Bone marrow (tissue), 2 donors: ENCODE measurements at places on chromosomes 2 and 18.

- DNase-seq = peak; percentile 13
Measured at GRCh38 chr18:23257686-23258565, 122.6 kb downstream of the CABLES1 start.

GRCh38 chr2:193668557-193669323 is 1474.0 kb upstream of the TMEFF2 start:
- DNase-seq = no peak

- peak; percentile 65 for DNase-seq
Measured at GRCh38 chr2:37456479-37456878, 112.0 kb downstream of the QPCT start.

DNA sequence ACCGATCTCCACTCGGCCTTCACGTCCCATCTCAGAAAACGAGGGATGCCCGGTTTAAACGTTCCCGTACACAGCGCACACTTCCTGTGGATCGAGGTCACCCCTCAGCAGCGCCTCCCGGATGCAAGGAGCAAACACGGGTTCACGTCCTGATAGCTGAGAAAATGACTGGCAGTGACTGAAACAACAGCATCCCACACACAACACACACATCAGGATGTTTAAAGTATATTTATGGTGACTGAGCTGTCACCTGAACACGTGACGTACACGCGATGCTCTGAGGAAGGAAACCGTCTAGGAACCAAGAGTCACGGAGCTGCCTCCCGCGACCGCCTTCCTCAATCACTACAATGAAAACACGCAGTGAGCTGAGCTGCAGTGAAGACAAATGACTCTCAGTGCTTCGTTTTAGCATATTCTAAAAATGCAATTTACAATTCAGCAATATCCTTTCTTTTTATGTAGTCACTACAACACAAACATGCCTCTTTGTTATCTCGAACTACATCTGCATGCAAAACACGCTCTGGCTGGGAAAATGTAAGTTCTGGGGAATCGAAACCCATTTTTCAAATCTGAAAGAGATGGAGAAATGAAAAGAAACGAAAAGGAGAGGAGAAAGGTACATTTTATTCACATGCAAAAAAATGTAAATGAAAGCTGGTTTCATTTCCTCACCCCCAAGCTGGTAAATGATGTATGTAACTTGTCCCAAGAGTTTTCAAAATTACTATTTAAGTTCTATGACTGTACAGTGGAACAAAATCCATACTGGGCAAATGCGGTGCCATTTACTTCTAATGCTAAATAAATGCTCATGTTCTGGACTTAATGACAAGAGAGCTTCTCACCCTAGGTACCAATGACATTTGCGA is 19.8 kb downstream of the HDAC4 start:
- DNase-seq = no peak

- DNase-seq = peak; percentile 61
Measured at GRCh38 chr2:173963323-173963816, 1.8 kb downstream of the SP3 start.

GRCh38 chr18:47492691-47493090 is 241.2 kb upstream of the SKOR2 start:
- DNase-seq = no peak

DNA sequence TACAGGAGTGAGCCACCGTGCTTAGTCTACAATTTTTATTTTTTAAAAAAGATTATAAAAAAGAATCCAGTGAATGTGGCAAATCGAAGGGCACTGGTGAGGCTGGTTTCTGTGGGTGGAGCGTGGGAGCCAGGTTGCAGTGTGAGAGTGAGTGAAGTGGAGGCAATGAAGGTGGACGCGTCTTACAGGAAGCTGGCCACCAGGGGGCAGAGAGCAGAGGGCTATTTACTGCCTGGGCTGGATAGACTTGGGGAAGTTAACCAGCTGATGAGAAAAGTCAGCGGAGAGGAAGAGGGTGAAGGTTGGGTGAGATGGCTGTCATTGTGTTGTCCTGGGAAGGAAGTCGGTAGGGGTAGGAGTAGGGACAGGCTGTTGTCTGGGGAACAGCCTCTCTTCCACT is 6.8 kb downstream of the SCTR start:
- DNase-seq = peak; percentile 53

- DNase-seq = no peak
Measured at GRCh38 chr2:162004031-162004430, 70.0 kb downstream of the DPP4 start.

DNA sequence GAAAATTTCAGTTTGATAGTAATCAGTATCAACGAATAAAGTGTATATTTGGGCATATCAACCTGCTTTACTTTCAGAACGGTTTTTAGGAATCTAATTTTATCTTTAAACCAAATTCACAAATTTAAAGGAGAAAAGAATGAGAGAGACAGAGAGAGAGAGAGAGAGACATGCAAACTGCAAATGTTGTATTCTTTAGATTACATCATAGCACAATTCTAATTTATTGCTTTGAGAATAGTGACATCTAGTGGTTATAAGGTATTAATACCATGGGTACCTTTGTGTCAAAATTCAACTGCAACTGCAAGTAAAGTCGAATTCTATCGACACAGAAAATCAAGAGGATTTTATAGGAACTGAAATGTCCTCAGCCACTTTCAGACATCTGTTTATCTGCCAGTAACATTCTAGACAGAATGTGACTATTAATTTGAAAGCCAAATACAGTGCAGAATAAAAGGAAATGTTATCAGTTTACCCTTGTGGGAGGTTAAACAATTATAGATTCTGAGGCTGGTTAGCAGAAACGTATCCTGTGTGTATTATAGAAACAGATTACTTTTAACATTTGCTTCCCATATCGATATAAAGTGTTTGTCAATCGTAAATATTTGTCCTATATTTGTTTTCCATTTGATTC is 529.8 kb upstream of the VRK2 start:
- DNase-seq = no peak

GRCh38 chr2:232421189-232421785 is 14.6 kb downstream of the ALPG start:
- DNase-seq = no peak

GRCh38 chr2:64021578-64021977 is 2.4 kb upstream of the VPS54 start:
- no peak for DNase-seq

- DNase-seq = no peak
Measured at GRCh38 chr2:106039634-106040315, 154.3 kb downstream of the UXS1 start.

DNA sequence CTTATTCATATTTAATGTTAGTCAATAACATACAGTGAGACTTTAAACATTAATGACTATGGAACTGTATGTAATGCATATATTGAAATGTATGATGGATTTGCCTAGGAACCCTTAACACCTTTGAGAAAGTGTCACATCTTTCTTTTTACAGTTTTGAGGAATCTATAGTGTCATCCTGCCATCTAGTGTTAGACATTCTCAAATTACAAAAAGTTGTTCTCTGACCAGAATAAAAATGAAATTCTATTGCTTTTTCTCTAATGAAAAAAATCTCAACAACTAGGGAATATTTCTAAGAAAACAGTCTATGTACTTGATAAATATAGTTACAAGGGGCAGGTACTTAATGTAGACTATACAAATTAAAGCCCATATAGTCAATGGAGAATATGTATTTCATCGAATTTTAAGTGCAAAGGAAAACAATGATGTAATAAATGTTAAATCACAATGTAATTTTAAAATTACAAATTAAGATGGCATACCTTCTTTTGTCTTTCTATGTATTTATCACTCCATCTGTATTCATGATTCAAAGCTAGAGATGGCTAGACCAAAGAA is 5.1 kb upstream of the CALCRL start:
- peak; percentile 16 for DNase-seq

DNA sequence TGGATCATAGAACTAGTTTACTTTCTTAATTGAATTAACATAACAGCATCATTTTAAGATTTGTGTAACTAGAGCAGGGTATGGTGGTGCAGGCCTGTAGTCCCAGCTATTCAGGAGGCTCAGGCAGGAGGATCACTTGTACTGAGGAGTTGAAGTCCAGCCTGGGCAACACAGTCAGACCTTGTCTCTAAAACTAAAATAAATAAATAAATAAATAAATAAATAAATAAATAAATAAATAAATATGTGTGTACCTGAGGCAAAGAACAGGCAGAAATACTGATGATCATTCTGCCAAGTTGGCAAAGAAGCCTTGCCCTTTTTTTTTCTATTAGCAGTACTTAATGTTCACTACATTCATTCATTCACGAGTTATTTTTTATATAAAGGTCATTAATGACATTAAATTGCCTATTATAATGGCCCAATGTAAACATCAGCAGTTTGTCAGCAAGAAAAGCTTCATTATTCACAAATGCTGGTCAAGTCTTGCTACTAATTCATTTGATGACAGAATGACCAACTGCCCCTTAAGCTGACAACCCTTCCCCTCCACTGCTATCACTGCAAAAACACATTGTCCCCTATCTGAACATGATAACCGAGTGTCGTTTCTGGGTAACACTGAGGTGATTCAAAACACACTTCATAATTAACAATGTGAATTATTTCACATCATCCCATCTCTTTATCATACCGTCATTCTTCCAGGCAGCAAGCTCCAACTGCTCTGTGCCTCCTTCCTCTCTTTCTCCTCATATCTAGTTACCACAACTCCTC is 39.0 kb downstream of the ARL5A start:
- no peak for DNase-seq

DNA sequence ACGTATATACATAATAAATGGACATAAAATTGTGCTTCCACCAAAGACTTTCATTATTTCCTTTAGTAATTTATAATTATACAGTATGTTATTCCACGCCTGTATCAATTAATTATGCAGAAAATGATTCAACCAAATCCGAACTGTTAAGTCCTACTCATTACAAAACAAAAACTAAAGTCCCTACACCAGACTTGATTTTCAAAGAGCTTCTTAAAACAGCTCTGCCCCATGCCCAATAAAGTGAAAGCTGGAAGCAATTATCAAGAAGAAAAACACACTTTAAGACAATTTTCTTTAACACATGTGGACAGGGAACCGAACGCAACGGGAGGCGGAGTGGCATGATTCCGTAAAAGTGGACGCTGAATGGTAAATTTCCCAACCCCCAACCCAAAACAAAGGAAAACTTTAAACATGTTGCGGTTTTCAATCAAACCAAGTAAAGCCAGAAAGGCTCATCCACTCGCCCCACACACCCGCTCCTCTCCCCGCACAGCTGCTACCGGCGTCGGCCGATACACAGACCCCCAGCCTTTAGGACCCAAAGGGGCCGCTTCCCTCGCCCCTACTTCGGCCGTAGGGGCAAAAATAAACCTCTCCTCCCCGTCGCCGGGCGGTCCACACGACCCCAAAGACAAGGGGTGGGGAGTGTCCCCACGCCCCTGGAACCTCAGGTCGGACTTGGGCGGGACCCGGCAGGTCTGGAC is 705 bp downstream of the YES1 start:
- DNase-seq = no peak

DNA sequence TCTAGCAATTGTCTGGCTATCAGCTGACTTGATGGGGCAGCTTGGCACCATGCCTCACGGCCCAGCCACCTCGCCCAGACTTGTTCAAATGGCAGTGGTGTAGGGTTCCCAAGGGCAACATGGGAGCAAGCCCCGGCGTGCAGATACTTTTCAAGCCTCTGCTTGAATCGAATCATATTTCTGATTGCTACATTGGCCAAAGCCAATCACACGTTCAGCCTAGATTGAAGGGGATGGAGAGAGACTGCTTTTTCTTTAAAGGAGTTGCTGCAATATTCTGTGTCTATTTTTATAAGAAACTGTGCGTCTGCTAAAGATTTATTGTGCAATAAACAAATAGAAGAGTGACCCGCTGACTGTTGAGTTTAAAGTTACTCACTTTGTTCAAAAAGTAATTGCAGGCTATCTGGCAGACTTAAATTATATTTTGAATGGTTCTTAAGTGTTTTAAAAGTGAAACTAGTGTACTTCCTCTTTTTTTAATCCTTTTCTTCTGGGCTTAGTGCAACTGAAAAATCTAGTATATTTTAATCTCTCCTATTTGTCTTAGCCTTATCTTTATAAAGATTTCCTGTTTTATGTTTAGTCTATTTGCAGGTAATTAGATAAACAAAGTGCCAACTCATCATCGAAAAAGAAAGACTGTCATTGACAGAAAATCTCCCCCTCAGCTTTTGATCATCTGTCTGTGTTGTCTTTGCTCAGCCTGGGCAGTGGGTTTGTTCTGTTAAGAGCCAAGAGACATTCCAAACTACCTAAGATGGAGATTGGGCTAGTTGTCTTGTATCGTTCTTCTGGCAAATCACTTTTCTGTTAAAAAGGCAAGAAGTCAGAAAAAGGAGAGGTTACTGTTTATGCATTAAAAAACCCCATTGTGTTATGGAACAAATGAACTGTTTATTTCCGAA is 156.1 kb downstream of the TPGS2 start:
- peak; percentile 65 for DNase-seq

DNA sequence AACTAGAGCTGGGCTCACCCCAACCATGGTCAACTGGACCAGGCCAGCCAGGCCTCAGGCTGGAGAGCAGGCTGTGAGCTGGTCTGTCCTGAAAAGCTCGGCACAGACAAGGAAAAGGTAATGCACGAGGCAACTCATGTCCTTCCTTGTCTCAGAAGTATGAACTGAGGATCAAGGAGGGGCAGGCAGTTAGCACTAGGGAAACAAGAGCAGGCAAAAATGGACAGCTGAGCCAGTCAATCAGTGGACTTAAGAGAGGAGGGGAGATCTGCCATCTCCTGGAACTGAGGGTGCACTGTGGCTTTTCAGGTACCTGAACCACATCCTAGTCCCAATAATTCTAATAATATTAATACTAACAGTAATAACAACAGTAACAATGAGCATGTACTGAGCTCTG is 20.6 kb upstream of the WIPF1 start:
- no peak for DNase-seq

DNA sequence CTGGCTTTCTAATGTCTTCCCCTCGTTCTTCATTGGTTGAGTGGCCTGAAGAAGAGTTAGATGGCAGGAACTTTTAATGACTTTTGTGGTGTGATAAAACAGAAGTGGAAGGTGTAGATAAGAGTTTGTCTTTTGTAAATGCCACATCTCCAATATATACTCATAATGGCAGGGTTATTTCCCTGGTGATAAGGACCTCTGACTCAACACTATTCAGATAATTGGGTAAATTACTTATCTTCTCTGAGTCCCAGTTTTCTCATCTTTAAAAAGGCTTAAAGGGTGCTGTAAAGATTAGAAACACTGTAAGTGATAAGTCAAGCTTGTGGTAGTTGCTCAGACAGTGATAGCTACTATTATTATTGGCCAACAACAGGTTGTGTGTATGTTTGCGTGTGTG is 9.5 kb downstream of the KLHL14 start:
- DNase-seq = no peak

GRCh38 chr2:233047667-233048066 is 12.5 kb upstream of the INPP5D start:
- DNase-seq = no peak

GRCh38 chr2:10407841-10408648 is 40.1 kb downstream of the ODC1 start:
- DNase-seq = peak; percentile 32

- no peak for DNase-seq
Measured at GRCh38 chr2:148096012-148096411, 75.1 kb downstream of the MBD5 start.

GRCh38 chr2:128619471-128620325 is 301.0 kb upstream of the HS6ST1 start:
- no peak for DNase-seq

GRCh38 chr18:52518086-52518485 is 178.1 kb downstream of the DCC start:
- DNase-seq = no peak

GRCh38 chr2:28136556-28136955 is 246.0 kb downstream of the BABAM2 start:
- no peak for DNase-seq
